ENCODE measurements at places on chromosomes 11 and 22. TPM values are rescaled to one million over a fixed set of nuclear protein-coding genes. Genes with fewer than 3 reads are reported as not detected.

DNA sequence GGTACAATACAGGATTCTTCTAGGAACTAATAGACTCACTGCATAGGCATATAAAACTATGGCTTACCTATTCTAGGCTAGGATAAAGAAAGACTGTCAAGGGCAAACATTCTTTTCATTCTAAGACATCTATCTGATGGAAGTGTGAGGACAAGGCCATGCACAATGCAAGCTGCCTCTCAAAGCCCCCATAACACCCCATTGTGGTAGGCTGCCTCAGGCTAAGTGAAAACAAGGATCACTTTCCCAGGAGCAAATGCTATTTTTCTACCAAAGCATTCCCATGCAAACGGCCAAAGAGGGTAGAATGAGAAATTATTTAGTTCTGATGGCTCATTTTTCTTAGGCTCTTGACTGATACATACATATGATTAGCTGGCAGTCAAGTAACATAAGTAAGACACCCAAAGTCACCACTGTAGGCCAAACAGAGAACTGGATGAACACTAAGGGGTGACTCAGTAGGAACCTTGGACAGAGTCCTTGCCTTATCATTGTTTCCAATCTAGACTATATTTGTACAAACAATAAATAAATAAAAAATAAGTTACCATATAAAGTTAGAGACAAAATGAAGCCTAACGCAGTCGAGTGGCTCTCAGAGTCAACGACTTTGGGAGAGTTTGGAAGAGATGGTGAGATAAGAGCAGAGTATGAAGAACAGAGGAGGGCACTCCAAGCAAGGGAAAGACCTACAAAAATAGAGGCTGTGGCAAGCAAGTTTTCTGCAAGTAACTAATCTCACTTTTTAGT, 303.6 kb downstream of the SBF2 start:
- ATAC-seq, result no peak

DNA sequence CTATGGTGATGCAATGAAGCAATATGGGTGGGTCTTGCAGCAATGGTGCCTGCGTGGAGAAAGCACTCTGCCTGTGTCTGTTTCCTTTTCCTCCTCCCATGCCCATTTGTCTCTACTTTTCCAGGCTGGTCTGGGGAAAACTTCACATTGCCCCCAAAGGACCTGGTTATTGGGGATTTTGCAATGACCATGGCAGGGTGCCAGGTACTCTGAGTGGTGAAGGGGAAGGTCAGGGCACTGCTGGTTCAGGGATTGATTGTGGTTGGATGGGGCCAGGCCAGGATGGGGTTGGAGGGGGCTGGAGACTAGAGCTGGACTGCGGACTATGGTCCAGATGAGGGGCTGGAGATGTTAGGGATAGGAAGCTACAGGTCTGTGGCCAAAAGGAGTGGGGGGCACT, 92.1 kb downstream of the INSC start:
- no peak for ATAC-seq

GRCh38 chr11:92129811-92130210, 94.8 kb upstream of the FAT3 start:
- ATAC-seq, result no peak

DNA sequence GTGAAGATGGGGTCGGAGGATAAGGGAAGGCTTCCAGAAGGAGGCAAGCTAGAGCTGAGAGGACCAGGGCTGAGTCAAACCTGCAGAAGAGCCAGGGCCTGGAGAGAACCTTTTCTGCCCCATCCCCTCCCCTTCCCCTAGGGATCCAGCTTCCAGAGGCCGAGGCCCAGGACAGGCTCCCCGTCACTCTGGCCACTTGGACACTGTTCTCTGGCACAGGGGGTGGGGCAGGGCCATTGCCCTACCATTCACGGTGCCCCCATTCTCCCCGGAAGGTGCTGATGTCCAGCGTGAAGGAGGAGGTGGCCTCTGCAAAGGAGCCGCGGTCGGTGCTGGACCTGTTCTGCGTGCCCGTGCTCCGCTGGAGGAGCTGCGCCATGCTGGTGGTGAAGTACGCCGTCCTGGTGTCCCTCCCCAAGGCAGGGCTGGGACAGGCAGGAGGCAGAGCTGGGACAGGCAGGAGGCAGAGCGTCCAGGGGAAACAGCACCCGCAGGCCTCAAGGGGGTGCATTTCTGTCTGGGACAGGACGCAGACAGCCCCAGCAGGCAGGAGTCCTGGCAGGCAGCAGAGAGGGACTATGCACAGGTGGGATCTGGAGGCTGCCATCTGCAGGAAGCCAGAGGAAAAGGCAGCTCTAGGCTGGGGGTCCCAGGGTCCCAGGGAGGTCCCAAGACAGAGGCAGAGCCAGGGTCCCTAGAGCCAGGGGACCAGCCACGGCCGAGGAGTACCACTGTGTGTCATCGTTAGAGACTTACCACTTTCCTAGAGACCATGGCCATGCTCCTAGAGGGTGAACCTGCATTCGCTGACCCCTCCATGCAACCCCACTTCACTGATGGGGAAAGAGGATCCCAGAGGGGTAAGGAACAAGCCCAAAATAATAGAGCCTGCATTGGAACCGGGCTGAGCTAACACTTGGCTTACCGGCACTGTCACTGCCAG, 25.8 kb upstream of the SLC22A12 start:
- no peak for ATAC-seq

DNA sequence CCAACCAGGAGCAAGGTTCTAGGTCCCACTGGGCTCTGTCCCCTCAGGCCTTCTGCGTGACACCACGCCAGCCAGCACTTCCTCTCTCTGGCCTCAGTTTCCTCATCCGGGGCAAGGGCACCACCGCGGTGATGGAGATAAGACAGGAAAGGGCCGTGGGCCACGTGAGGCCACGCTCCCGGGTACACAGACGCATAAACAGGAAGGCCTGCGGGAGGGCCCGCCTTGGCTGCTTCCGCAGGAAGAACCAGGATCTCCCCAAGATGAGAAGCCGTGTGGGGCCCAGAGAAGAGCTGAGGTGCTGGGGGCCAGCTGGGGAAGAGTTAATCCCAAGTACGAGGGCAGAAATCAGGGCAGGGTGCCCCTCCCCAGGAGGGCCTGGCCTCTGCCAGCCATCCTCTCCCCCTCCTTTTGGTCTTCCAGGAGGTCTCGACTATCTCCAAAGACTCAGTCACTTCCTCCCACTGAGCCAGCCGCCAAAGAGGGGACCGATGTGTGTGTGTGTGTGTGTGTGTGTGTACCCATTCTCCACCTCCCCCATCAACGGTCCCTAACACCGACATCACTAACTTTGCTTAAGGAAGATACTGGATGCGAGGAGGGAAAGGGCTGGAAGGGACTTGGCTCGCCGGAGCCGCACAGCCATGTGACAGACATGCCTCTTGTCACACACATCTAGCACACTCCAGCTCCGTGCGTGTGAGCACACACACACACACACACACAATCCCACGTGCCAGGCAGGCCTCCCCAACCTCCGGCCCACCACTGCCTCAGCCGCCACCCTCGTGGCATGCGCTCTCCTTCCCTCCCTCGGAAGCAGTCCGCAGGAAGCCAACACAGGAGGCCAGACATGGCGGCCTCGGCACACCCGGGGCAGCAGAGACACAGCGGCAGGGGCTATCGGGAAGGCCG, 1.4 kb downstream of the MFNG start:
- ATAC-seq, result peak; percentile 48

GRCh38 chr11:84714316-84714780, 912.8 kb downstream of the DLG2 start:
- ATAC-seq, result peak; percentile 50

GRCh38 chr11:67276781-67277230, 10.5 kb downstream of the GRK2 start:
- peak; percentile 43 for ATAC-seq

KRTAP5-11 gene
- not detected for total RNA-seq

FDX1 gene
- total RNA-seq, result 9.7 TPM

GUCY1A2 gene
- total RNA-seq, result 0.84 TPM

Measured in esophagus mucosa (tissue), 1 donor.